ENCODE measurements at places on chromosomes 6 and 20.

DNA sequence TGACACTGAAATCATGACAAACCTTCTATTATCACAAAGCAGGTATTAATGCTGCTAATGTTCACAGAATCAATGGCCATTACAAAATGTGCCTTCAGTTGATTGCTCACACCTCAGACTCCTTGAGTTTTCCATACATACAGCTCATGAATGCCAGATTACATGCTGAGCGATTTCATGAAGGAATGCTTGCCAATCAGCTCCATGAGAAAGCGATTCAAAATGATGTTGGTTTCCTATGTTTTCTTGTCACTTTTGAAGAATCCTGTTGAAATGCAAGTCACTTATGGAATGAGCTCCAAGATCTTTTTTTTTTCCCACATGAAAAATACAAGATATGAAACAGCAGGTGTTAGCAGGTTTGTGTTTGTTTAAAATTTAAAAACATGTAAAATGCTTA, 71.4 kb upstream of the SHLD1 start:
- DNase-seq: no peak

GRCh38 chr20:39246436-39246835, 284.3 kb downstream of the DHX35 start:
- no peak for DNase-seq

DNA sequence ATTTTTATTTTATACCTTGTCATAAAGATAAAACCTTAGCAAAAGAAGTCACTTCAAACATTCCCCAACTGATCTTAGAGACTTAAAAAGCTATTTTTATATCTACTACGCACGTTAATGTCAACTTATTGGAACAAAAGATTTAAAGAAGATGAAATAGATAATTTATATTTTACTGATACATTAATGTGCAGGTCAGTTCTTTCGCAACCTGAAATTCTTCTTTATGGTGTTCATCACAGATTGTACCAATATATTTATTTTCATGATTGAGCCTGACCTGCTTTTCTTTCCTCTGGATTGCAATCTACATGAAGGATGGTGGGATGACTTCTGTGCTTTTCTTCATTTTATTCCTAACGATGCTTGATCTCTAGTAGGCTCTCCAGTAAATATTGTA, 596.3 kb downstream of the PHF3 start:
- DNase-seq: no peak

- DNase-seq: no peak
Measured at GRCh38 chr6:107653183-107653580, 163.3 kb downstream of the SOBP start.

DNA sequence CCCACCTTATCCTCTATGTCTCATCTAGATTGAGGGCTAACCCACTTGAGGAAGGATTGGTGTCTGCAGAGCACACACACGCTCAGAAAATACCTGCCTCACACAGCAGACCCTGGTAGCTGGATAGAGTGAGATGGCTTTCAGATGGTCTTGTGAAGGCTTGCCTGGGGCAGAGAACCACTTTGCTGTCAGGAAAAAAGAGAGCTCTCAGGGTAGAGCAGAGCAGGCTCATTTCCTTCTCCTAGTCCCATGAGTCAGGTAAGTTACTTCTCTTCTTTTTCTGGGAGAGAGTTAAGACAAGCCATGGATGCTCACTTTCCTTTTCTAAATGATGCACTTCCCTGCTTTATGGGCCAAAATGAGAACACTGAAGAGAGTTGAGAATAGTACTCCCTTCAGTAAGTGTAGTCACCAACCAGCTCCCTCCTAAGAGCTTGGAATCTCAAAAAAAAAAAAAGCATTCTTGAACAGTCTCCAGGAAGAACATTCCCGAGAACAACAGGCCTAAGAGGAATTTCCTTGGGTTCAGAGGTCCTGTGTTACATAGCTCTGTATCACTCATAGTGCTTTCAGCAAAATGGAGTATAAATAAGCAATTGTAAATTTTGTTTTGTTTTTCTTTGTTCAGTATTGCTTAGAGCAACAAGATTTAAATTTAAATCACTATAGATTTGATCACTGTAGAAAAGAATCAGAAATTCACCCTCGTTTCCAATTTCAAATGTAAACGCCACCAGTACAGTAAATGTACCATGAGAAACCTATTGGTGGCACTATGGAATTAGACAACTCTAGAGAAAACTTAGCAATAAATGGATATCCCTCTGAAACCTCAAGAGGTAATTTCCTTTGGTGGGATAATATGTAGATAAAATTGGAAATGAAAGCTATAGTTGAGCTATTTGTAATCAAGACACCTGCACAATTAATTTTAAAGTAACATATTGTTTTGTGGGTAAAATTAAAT, 530.3 kb downstream of the RFPL4B start:
- no peak for DNase-seq

GRCh38 chr20:61292391-61292790, 40.3 kb downstream of the CDH4 start:
- no peak for DNase-seq

DNA sequence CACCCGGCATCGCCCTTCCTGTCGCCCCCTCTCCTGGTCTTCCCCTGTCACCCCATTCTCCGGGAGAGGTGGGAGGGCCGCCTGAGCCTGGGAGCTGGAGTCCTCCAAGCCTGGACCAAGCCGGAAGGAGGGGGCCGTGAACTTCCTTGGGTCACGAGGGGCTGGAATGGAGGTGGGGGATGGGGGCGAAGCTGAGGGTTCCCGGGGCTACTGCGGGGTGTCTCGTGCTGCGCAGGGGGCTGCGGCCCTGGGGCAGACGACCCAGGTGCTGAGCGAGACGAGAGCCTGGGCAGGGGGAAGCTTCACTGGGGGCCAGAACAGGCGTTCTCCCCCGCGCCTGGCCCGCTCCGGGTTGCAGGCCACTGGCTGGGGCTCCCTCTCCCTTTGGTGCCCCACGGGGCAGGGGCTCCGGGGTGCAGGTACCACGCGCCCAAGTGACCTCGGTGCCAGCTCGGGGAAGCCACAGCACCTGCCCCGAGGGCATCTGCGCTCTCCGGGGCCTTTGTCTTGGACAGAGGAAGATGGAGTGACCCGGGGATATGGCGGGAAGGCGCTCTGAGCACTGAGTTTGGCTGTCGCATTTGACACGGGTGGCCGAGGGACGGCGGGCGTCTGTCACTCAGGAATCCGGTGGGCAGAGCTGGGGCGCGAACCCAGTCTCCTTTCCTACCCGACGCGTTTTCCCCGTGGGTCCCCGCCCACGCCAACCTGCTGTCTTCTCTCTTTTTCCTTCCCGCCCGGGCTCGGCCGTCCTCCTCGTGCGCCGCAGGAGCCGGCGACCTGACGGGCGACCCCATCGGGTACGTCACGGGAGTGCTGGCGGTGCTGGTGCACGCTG, 1.2 kb downstream of the SLC35D3 start:
- no peak for DNase-seq

DNA sequence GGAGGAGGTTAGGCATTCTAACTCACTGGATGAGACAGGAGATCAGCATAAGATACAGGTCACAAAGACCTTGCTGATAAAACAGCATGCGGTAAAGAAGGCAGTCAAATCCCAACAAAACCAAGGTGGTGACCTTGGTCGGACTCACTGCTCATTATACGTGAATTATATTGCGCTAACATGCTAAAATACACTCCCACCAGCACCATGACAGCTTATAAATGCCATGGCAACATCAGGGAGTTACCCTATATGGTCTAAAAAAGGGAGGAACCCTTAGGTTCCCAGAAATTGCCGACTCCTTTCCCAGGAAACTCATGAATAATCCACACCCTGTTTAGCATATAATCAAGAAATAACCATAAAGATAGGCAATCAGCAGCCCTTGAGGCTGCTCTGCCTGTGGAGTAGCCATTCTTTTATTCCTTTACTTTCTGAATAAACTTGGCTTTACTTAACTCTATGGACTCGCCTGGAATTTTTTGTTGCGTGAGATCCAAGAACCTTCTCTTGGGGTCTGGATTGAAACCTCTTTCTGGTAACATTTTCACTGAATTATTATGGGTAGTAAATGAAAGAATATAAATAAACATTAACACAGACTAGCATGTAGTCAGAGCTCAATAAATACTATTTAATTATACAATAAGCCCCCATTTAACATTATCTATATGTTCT, 3.0 kb upstream of the LAMA4 start:
- DNase-seq: no peak

GRCh38 chr6:95576218-95576997, 927 bp upstream of the MANEA start:
- no peak for DNase-seq

- DNase-seq: no peak
Measured at GRCh38 chr20:21234806-21235483, 68.2 kb upstream of the XRN2 start.

GRCh38 chr6:139863346-139863745, 488.9 kb upstream of the CITED2 start:
- no peak for DNase-seq

GRCh38 chr6:152648105-152648504, 10.9 kb upstream of the SYNE1 start:
- no peak for DNase-seq

DNA sequence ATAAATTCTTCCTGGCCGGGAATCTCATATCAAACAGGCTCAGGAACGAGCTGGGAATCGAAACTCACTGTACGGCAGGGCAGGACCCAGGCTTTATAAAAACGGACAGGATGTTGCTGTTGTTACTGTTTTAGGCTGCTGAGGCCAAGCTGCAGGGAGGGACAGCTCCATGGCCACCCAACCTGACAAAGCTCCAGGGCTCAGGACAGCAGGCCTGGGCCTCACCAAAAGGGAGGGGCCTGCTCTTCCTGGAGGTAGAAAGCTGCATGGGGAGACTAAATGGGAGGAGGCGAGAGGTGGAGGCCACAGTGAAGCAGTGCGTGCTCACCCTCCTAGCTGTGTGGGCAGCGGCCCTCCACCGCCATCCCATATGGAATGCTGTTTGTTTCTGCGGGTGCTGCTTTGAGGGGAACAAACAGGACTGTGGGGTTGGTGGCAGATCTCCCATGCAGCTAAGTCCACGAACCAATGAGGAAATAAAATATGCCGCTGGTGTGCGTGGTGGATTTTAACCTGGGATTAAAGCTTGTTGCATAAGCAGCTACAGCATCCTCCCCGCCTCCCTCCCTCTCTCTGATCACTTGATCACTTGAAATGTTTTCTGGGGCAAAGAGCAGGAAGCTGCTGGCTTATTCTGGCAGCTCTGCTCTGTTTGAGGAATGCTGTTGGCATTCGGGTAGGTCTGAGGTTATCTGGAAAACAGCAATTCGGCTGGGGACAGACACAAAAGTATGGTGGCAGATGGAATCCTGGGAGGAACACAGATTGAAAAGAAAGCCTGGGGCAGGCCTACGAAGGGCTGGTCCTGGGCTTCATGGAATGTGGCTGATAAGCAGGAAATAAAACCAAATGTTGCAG, 2.4 kb upstream of the ZMYND8 start:
- DNase-seq: no peak

DNA sequence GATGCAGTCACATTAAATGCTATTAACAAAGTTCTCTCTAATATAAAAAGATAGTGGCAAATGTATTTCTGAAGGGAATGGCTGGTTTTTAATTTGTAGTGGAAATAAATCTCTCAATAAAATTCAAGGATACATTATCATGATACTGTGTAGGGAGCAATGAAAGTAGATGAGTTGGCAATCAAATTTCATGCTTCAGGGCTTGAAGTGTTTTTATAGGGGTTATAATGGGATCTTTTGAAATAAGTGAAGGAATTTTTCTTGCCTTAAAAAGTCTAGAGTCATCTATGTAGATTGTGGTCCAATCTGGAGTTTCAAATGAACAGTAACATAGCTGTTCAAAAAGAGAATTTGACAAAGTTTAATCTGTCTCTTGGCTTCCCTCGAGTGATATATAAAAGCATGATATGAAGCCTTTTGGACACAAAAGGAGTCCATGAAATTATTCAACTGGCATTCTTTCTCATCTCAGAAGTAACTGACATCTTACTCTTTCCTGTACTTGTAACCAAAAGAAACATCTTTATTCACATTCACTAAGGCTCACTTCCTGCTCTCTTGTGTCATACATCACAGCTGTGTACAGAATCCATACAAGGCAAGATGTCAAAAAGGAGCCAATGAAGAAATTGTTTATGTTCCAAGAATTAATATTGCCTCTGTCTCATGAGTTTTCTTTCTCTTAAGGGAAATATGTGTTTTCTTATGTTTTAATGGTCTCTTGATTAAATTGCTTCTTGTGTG, 591.0 kb upstream of the GJE1 start:
- no peak for DNase-seq

DNA sequence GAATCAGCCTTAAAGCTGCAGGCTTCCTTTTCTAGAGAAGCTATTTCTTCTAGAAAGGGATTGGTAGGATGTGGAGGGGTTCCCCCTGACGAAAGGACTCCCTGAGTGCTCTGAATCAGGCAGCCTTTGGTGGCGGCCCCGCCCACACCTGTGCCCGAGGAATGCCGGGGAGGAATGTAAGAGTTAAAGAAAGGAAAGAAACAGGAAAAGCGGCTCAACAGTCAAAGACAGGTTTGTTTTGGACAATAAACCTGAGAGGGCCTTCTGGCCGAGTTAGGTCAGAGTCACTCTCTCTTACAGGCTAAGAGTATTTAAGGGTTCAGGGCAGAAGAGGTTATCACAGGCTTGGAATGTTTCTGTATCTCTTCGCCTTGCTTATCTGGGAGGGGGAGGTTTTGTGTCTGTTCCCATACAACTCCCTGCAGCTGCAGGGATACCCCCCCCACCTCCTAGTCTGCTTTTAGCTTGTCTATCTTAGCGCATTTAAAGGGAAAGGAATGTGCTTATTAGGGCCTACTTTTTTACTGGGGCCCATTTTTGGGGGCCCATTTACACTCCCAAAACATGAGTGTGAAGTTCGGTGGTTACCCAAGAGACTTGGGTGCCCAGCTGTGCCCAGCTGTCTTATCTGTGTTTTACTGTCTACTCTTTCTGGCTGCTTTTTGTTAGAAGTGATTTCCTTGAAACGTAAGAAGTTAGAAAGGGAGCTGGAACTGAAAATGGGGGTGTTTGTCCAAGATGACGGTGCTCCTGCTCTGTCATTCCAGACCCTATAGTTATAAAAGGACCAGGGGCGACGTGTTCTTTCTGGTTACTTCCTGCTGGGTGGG, 32.8 kb downstream of the DYNLT1 start:
- no peak for DNase-seq

GRCh38 chr6:169450097-169450496, 196.5 kb upstream of the THBS2 start:
- no peak for DNase-seq

GRCh38 chr6:134948691-134949090, 1.2 kb downstream of the ALDH8A1 start:
- DNase-seq: no peak

- no peak for DNase-seq
Measured at GRCh38 chr6:44040786-44041185, 86.5 kb downstream of the MRPL14 start.
